ENCODE measurements at places on chromosomes 1 and 21.

GRCh38 chr1:230868736-230869385 is 540 bp upstream of the C1orf198 start:
- no peak for DNase-seq

GRCh38 chr1:238221738-238222137 is 331.0 kb upstream of the ZP4 start:
- DNase-seq: no peak

GRCh38 chr1:243727503-243728203 is 122.4 kb downstream of the AKT3 start:
- no peak for DNase-seq

- no peak for DNase-seq
Measured at GRCh38 chr21:42252778-42253340, 33.9 kb downstream of the ABCG1 start.

- DNase-seq: no peak
Measured at GRCh38 chr1:183003203-183003602, 20.0 kb upstream of the LAMC1 start.

- DNase-seq: no peak
Measured at GRCh38 chr21:43943512-43944077, 68.5 kb upstream of the TRAPPC10 start.

DNA sequence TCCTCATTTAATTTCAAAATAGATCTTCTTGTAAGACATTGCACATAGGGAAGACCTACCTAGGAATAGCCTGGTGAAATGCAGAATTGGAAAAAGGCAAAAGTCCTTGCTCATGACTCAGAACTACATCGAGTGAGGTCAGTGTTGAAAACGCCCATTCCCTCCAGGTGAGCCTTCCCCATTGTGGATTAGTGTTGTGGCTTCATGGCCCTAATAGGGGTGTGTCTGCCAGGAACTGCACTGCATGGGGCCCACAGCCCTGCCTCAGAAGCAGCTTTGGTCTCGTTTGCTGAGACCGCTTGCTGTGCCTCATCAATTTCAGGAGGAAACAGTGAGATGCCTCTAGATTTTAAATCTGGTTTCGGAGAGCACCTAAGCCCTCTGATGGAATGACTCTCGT is 17.0 kb downstream of the TFF3 start:
- DNase-seq: no peak

DNA sequence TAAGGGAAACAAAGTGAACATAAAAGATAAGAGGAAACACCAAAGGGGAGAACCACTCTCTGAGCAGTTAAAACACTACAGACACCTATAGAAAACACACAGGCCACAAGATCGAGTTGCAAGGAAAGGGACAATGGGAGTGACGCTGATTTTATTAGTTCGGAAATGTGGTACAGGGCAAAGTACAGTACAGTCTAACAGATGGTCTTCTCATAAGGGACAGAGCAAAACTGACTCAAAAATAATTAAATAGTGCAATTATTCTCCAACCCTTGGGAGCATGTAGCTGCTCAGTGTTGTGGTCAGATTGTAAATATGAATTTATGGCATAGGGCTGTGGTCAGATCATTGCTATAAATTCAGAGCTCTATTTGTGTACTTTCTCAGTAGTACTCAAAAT is 352.0 kb downstream of the USH2A start:
- DNase-seq: no peak

- peak; percentile 26 for DNase-seq
Measured at GRCh38 chr1:21293537-21294265, 3.4 kb upstream of the ECE1 start.

- no peak for DNase-seq
Measured at GRCh38 chr1:27090911-27091310, 64.0 kb downstream of the SLC9A1 start.

GRCh38 chr21:18368205-18368604 is 35.4 kb downstream of the TMPRSS15 start:
- no peak for DNase-seq

DNA sequence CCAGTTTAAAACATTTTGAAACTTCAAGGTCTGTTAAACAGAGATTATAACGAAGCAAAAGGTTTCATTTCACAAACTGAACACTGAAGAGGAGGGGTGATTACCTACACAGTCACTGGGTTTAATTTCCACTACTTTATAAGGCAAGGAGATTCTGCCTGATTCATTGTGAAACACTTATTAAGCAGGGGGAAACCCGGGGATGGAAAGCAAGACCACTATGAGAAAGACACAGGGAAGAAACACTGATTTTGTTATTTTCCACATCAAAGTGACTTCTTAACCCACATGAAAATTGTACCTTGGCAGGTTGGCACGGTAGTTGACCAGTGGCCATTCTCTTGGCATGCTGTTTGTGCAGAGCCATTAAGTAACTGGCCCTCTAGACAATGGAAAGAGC is 8.1 kb upstream of the F5 start:
- DNase-seq: no peak

DNA sequence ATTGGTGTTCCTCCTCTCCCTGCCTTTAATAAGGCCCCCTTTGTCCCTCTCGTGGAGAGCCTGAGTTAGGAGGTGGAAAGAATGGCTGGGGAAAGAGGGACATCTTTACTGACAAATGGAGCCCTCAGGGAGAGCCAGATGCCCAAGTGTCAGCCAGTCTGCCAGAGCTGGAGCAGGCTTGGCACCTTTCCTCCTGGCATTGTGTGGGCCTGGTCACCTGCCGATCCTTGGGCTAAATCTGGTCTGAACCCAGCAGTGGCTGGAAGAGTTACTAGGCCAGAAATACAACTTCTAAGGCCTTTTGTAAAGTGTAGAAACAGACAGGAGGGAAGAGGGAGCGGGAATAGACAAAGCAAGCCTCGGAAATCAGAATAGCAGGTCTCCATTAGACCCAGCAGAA is 24.9 kb downstream of the VANGL1 start:
- DNase-seq: no peak

GRCh38 chr1:183106166-183106565 is 79.9 kb upstream of the LAMC2 start:
- no peak for DNase-seq

GRCh38 chr1:56806804-56807203 is 12.4 kb downstream of the FYB2 start:
- no peak for DNase-seq

DNA sequence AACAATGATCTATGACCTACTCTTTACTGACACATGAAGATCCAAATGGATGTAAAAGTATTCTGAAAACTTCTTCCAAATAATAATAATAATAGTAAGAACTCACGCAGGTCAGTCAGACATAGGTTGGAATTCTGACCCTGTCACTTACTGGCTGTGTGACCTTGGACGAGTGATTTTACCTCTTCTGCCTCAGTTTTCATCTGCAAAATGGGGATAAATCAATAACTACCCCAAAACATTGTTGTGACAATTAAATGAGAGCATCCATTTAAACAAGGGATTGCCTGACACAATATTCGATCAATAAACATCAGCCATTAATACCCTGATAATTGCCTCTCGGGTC is 556 bp downstream of the MECR start:
- DNase-seq: no peak

DNA sequence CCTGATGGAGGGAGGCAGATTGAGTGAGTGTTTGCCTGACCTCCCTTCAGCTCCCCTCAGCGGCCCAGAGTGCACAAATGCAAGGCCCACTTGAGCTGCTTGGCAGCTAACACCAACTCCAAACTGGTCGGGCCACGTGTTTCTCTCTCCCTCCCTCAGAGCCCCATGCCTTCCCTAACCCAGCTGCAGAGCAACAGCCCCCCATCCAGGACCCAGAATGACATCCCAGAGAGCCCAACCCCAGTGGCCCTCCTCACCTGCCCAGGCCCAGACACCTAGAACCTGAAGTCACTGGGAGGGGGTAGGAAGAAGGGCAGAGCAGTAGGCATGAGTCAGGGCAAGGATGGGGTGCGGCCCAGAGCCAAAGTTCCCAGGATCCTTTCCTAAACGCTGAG is 789 bp upstream of the S100A14 start:
- DNase-seq: no peak

GRCh38 chr1:36560621-36561360 is 78.1 kb upstream of the CSF3R start:
- DNase-seq: no peak

- no peak for DNase-seq
Measured at GRCh38 chr1:235888119-235888643, 21.5 kb upstream of the LYST start.

- DNase-seq: no peak
Measured at GRCh38 chr1:29549001-29549400, 312.7 kb downstream of the PTPRU start.

DNA sequence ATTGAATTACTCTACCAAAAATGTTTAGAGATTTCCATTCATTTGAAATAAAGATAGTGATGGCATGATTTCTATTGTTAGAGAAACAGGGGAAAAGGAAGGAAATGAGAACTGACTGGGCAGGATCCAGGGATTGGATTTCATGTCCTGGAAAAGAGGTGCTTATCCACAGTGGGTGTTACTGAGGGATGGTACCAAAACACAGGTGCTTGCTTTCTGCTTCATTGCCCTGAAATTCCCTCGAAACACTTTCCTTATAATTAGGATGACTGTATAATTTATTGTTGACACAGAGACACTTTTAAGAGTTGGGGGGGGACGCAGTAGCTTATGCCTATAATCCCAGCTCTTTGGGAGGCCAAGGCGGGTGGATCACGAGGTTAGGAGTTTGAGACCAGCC is 185.0 kb upstream of the KCNK2 start:
- DNase-seq: no peak

- no peak for DNase-seq
Measured at GRCh38 chr1:167587872-167588271, 34.3 kb upstream of the CREG1 start.

DNA sequence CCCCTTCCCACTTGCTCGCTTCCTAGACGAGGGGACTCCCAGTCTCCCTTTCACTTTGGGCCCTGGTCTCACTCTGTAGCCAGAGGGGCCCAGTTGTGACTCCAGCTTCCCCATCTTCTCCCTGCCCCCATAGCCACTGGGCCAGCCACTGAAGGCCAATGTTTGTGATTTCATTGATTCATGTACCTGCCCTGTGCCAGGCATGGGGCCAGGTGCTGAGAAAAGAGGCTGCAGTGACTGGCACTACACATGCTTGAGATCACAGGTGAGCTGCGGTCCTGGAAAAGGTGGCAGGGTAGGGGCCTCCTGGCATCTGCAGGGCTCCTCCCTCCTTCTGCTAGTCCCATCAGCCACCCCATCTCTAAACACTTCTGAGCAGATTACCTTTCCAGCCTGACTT is 345.3 kb upstream of the VAMP3 start:
- DNase-seq: no peak

DNA sequence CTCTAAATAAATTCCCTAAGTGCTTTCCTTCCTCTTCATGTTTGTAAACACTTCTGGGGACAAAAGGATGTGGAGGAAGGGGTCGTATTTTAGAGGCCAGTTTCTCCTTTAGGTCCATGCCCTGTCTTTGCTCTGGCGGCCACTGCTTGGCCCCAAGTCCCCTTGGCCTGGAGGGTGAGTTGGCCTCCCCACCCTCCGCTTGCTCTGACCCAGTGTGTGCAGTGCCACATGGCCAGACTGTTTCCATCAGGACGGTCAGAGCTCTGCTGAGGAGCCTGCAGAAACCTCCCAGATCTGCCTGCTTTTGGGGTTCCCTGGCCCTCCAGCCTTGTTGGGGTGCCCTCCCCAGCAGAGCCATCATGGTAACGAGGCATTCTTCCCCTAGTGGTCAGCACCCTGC is 127.8 kb downstream of the CAMTA1 start:
- DNase-seq: no peak

DNA sequence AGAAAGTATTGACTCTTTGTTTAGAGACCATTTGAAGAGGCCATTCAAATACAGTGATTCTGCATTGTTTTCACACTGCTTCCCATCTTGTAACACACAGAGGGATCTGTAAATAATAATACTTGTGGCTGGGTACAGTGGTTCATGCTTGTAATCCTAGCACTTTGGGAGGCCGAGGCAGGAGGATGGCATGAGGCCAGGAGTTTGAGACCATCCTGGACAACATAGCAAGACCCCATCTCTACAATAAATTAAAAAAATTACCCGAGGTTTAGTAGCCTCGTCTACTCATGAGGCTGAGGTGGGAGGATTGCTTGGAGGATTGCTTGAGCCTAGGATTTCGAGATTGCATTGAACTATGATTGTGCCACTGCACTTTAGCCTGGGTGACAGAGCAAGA is 5.7 kb downstream of the ZMYM4 start:
- DNase-seq: no peak

DNA sequence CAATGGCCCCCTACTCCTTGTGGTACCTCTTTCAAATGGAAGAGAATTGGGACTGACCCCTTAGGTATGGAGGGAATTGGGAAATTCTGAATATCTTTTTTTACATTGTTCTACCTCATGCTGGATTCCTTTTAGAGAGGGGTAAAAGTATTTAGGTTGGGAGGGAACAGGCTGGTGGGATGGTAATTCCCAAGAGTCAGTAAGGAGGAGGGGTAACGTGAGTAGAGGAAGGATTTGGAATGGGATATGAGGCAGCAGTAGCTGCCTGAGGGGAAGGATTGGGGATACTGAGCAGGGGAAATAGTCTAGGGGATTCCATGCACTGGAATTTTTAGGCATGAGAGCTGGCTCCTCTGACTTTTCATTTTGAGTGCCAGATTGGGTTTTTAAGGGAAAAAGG is 3.8 kb upstream of the AADACL3 start:
- DNase-seq: no peak

- no peak for DNase-seq
Measured at GRCh38 chr1:92990828-92991227, 29.6 kb upstream of the DIPK1A start.

- DNase-seq: no peak
Measured at GRCh38 chr1:199867601-199868000, 159.9 kb upstream of the NR5A2 start.

DNA sequence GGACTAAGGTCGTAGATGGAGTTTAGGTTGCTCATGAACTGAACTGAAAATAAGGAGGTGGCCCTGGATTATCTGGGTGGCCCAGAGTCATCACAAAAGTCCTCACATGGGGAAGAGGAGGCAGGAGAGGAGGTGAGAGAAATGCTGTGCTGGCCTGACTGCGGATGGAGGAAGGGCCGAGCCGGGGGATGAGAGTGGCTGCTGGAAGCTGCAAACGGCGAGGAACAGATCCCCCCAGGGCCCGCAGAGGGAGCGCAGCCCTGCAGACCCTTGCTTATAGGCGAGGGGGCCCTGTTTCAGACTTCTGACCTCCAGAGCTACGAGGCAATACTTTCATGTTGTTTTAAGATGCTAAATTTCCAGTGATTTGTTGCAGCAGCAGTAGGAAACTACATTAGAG is 102.7 kb upstream of the C1orf174 start:
- DNase-seq: no peak

GRCh38 chr1:81431624-81432000 is 369.1 kb upstream of the ADGRL2 start:
- no peak for DNase-seq

DNA sequence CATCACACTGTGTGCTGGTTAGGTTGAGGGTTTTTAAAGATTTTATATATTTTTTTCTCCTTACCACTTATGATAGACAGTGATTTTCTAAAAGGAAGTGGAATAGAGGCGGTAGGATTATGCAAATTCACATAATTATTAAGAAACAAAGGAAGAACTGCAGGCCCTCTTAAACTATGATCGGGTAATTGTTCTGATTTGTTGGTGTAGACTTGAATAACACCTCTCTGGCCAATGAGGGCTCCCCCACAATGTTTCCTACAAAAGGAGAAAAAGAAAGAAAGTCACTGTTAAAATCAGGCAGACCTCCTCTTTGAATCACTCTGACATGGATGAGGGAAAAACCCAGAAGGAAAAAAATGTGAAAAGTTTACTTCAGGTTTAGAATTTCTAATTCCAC is 241.6 kb downstream of the RPS6KC1 start:
- no peak for DNase-seq

GRCh38 chr1:176880955-176881595 is 283.4 kb downstream of the ASTN1 start:
- no peak for DNase-seq

GRCh38 chr1:77649127-77649526 is 33.3 kb downstream of the ZZZ3 start:
- no peak for DNase-seq

Data from stimulated activated CD8-positive, alpha-beta memory T cell treated with anti-CD3 and anti-CD28 coated beads, Interleukin-4, amount 100 ng/mL, for 1 hour (primary cell).